Right atrium auricular region (tissue), 2 donors: ENCODE measurements at places on chromosomes 6 and 20. TPM values are rescaled to one million over a fixed set of nuclear protein-coding genes. Genes with fewer than 3 reads are reported as not detected.

Gene PRELID3B
- total RNA-seq, result 34.6 TPM

Gene PXT1
- 0.24 TPM for total RNA-seq

Gene KHDC1L
- not detected for total RNA-seq

Gene PPP1R14C
- 85.4 TPM for total RNA-seq

Gene EPPIN
- total RNA-seq, result not detected

Gene VNN1
- total RNA-seq, result 0.19 TPM

Gene NT5E
- 7.1 TPM for total RNA-seq

Gene CRIP3
- total RNA-seq, result not detected

Gene CRISP3
- not detected for total RNA-seq

Gene BPIFB4
- not detected for total RNA-seq

Gene CCN5
- total RNA-seq, result 118 TPM

Gene EFCAB8
- total RNA-seq, result not detected

Gene GRM1
- total RNA-seq, result 0.07 TPM

GRCh38 chr20:37166867-37167266 is 12.3 kb upstream of the RPN2 start:
- no peak overlapping the region for H3K4me3 ChIP-seq
- peaks cover 7% of the 10 kb centered on the region for H3K36me3 ChIP-seq
- H3K4me1 ChIP-seq, result no peaks in the 10 kb centered on the region
- no peaks in the 10 kb centered on the region for H3K27me3 ChIP-seq
- DNase-seq, result no peak

DNA sequence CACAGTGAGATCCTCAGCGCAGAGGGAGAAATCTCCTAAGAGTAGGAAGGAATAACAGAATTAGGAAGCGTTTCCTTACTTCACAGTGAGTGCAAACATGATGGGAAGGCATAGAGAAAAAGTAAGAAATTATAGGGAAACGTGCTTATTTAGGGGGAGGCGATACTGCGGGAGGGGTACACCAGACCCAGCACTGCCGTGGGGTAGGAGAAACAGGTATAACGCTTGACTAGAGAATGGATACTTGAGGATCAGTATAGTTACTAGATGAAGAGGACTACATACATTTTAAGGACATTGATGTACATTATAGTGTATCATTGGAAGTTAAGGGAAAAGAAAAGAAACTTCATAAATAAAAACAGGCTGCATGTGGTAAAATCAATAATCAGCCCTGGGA is 26.8 kb upstream of the HLA-E start:
- H3K27me3 ChIP-seq, result peaks cover 22% of the 10 kb centered on the region
- DNase-seq, result no peak
- H3K27ac ChIP-seq, result no peak overlapping the region

GRCh38 chr6:164478426-164478825 is 831.0 kb downstream of the C6orf118 start:
- no peaks in the 10 kb centered on the region for H3K36me3 ChIP-seq
- H3K27me3 ChIP-seq, result no peaks in the 10 kb centered on the region
- no peak overlapping the region for H3K27ac ChIP-seq

DNA sequence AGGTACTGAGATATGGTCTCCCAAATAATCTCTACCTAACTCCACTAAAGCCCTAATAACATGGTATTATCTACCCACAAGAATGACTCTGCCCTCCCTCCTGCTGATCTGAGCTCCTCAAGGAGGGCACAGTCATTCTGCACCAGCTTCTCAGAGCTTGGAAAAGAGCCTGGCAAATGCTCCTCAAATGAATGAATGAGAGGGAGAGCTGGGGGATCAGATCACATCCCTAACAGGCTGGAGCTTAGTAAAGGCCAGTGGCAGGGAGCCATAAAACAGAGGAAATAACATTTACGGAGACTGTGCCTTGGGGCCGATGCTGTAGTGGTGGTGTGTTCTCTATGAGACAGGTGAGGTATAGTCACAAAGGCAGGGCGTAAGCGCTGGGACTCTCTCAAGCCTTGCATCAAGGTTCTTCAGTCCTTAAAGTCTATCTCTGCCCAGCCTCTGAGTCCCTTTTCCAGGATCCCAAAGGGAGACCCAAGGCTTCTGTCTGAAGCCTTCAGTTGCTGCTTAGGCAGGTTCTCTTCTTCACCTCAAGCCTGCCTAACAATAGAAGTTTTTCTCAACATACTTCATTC is 7.2 kb upstream of the NNAT start:
- H3K27me3 ChIP-seq, result no peaks in the 10 kb centered on the region
- H3K4me3 ChIP-seq, result no peak overlapping the region
- peaks cover 23% of the 10 kb centered on the region for H3K4me1 ChIP-seq
- H3K36me3 ChIP-seq, result peaks cover 47% of the 10 kb centered on the region

GRCh38 chr6:108760126-108761050 is 87.8 kb upstream of the ARMC2 start:
- no peak overlapping the region for H3K4me3 ChIP-seq
- no peaks in the 10 kb centered on the region for H3K27me3 ChIP-seq
- H3K4me1 ChIP-seq, result peaks cover 31% of the 10 kb centered on the region
- H3K27ac ChIP-seq, result peak overlapping the region; percentile 7
- H3K36me3 ChIP-seq, result no peaks in the 10 kb centered on the region

- no peaks in the 10 kb centered on the region for H3K27me3 ChIP-seq
- no peaks in the 10 kb centered on the region for H3K4me1 ChIP-seq
- no peak overlapping the region for H3K27ac ChIP-seq
Observed at GRCh38 chr6:119313937-119314884, 35.4 kb downstream of the MAN1A1 start.

GRCh38 chr6:144283646-144284477 is 1.3 kb upstream of the UTRN start:
- H3K36me3 ChIP-seq, result no peaks in the 10 kb centered on the region
- H3K27me3 ChIP-seq, result no peaks in the 10 kb centered on the region
- H3K4me1 ChIP-seq, result no peaks in the 10 kb centered on the region
- DNase-seq, result no peak
- peak overlapping the region; percentile 79 for H3K4me3 ChIP-seq

DNA sequence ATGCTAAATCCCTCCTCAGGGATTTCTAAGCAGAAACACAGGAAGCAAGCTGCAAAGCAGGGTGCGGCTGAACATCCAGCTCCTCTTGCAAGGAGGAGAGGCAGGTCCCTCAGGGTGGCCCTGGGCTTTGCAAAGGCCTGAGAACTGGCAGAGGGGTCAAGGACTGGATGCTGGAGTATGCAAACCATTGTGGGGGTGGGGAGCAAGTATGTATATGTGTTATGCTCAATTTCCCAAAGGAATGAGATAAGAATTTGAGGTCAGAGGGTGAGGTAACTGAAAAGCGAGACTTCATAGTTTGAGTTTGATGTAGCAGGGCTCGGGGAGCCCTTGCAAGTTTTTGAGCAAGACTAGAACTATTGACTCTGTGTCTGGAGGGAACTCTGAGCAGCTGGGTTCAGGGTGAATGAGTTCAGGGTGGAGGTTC is 11.2 kb downstream of the SLC22A2 start:
- H3K27ac ChIP-seq, result no peak overlapping the region
- no peak for DNase-seq
- H3K36me3 ChIP-seq, result no peaks in the 10 kb centered on the region
- no peaks in the 10 kb centered on the region for H3K27me3 ChIP-seq
- no peaks in the 10 kb centered on the region for H3K4me1 ChIP-seq

DNA sequence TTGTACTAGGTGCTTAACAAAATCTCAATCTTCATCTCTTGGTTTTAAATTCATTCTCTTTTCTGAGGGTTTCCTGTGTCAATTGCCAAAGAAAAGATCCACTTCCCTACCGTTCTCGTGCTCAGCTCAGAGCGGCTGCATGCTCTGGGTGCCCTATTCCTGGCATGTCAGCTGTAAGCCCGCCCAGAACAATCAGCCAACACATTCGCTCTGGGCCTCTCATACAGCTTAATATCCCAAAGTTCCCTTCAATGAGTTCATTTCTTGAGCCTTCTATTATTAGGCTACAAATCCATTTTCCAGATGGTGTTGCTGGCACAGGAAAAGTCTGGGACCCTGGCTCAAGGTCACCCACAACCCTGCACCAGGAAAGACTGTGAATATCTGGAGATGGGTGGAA is 24.3 kb upstream of the LRFN2 start:
- H3K4me1 ChIP-seq, result no peaks in the 10 kb centered on the region
- no peak for DNase-seq
- no peak overlapping the region for H3K4me3 ChIP-seq
- no peaks in the 10 kb centered on the region for H3K27me3 ChIP-seq
- no peaks in the 10 kb centered on the region for H3K36me3 ChIP-seq
- no peak overlapping the region for H3K27ac ChIP-seq

GRCh38 chr6:151068761-151069312 is 170.9 kb upstream of the AKAP12 start:
- H3K27me3 ChIP-seq, result no peaks in the 10 kb centered on the region
- no peaks in the 10 kb centered on the region for H3K4me1 ChIP-seq
- peak overlapping the region; percentile 72 for H3K27ac ChIP-seq
- no peak for DNase-seq

DNA sequence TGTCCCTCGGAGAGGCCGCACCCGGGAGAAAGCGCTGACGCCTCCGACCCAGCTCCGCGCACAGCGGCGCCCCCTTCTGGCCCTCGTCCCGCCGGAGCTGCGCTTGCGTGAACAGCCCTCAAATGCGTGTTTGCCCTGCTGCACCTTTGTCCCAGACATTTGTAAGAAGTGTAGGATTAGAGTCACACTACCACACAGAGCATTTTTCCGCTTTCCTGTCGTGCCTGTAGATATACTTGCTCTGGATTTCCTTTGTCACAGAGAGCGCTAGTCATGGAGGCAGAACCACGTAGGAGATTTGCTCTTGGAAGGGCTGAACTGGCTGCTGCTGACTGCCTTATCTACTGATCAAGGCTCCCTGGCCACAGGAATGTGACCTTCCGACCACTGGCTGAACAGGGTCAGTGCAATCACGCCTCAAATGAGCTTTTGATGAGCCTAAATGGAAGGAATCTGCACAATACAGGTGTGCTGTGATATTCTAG is 62.3 kb downstream of the PAX1 start:
- no peak overlapping the region for H3K27ac ChIP-seq
- H3K27me3 ChIP-seq, result no peaks in the 10 kb centered on the region
- H3K4me1 ChIP-seq, result no peaks in the 10 kb centered on the region
- no peak for DNase-seq
- H3K4me3 ChIP-seq, result no peak overlapping the region
- no peaks in the 10 kb centered on the region for H3K36me3 ChIP-seq

DNA sequence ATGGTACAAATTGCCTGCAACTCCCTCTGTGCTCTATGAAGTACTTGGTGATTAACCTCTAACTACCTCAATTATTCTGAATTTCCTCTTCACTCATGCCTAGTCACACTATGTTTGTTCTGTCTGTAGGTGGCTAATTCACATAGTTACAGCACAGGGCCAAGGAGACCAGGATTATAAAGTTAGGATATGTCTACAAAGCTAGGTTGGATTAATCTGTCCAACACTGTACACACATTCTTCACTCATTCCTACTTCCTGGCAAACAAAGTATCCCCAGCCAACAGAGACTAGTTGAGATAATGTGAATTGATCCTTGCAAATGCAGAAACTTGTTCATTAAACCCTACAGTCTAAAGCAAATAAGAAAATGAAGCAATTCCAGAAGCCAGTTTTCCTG is 269.8 kb downstream of the HACE1 start:
- DNase-seq, result no peak
- no peak overlapping the region for H3K27ac ChIP-seq
- no peaks in the 10 kb centered on the region for H3K4me1 ChIP-seq
- H3K36me3 ChIP-seq, result no peaks in the 10 kb centered on the region
- H3K27me3 ChIP-seq, result no peaks in the 10 kb centered on the region

DNA sequence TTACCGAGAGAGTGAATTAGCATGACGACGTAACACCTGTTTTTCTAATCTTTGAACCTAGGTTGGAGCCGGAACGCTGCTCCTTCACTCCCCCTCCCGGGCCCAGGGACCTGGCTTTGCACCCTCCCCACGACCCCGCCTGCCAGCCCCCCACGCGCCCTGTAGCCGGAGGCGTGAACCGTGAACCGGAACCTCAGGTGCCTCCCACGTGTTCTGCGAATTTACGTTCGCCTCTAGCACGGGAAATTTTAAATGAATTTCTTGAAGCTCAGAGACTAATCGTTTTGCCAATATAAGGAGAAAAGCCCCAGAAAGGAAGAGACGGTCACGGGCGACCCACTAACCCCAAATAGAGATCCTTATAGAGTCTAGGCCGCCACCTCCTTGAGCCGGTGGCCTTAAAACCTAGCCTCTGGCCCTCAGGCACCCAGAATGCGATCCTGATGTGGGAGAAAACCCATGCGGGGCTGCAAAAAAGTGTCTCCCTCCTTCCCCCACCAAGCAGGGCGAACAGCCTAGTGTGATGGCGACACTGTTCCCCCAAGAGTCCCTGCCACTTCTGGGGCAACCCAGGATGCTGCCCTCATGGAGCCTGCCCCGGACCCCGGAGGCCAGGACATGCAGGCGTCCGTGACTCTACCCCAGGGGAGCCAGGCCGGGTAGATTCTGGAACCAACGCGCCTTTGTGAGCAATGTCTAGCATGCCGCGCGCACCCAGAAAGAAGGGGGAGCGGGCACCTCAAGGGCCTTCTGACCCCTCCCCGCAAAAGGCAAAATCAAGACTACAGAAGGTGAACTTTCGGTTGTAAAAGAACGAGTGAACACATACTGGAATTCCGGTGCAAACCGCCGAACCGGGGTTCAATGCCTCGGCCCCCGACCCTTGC is 2.7 kb upstream of the SIM1 start:
- peaks cover 58% of the 10 kb centered on the region for H3K27me3 ChIP-seq
- no peaks in the 10 kb centered on the region for H3K36me3 ChIP-seq
- H3K4me3 ChIP-seq, result no peak overlapping the region

DNA sequence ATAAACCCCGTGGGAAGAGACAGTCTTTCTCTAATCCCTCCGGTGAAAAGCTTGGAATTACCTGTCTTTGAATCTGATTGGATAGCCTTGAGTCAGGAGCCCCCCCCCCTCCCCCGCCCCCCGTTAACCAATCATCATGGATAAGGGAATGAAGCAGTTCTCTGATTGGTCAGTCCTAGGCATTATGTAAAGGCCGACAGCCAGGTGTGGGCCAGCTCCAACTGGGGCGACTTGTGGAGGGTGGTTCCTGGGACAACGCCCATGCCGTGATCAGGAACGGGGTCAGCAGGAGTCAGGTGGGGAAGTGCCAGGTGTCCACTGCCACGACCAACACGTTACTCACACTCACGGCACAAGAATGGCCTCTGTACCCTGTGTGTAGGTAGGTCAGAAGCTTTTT is 406.8 kb upstream of the SULF2 start:
- no peak overlapping the region for H3K4me3 ChIP-seq
- no peaks in the 10 kb centered on the region for H3K36me3 ChIP-seq
- no peak overlapping the region for H3K27ac ChIP-seq
- no peaks in the 10 kb centered on the region for H3K4me1 ChIP-seq
- DNase-seq, result no peak

DNA sequence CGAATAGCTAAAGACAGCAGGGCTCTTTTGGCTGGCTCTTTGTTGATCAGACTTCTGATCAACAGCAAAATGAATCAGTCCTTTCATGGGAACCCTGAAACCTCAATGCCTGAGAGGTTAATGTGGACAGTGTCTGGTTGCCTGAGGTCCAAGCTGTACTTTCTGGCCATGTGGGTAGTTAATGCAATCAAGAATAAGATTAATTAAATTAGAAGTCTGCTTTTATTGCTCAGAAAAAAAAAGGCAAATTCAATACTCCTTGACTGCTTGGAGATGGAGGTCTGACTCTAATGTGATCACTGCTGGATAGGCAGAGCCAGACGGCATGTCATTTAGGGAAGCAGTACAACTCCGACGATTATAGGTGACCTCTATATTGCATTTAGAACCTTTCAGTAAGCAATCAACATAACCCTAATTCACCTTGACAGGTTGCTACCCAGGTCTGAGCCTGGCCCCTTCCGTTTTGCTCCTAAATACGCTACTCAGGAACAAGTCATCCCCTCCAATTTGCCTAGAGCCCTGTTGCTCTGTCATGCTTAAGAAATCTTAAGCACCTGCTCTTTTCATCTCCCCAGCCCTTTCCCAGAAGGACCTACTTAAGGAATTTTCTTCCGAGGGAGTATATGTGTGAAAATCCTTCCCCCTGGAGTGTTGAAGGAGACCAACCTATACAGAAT is 370.0 kb upstream of the SPTLC3 start:
- H3K36me3 ChIP-seq, result no peaks in the 10 kb centered on the region
- no peak overlapping the region for H3K27ac ChIP-seq
- no peak overlapping the region for H3K4me3 ChIP-seq
- no peaks in the 10 kb centered on the region for H3K4me1 ChIP-seq
